ENCODE measurements at places on chromosomes 4 and X.

- DNase-seq = no peak
These were observed 175.9 kb downstream of the TSPAN5 start for GRCh38 chr4:98482503-98482846.

DNA sequence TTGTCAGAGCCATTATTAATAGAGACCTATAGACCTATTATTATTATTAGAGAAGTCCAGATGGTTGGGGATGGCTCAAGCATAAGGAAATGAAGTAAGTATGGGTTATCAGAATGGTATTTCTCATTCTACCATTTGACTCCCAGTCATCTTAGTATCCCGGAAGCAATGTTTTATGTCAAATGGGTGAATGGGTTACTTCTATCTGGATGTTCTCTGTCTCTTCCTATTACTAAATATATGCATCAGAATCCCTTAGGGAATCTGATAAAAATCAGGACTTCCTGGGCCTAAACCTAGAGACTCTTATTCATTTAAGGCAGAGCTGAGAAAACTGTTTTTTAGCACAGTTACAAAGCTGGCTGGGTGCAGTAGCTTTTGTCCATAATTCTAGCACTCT lies 149.9 kb downstream of the SLC10A7 start:
- DNase-seq = no peak

DNA sequence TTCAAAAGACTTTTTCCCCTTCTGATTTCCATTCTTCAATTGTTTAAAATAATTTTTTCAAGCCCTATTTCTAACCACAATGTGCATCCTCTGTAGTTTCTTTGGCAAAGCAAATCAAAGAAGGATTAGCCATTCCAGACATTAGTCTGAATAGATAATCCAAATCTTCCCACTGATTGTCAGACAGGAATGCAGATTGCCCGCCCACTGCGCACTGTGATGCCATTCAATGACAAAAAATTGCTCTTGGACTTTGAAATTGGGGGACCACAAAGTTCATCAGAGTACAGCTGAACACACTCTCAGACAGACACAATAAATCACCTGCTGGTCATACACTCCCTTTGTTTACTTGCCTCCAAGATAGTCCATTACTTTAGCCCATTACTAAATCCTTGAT lies 216.5 kb upstream of the DKK2 start:
- no peak for DNase-seq

DNA sequence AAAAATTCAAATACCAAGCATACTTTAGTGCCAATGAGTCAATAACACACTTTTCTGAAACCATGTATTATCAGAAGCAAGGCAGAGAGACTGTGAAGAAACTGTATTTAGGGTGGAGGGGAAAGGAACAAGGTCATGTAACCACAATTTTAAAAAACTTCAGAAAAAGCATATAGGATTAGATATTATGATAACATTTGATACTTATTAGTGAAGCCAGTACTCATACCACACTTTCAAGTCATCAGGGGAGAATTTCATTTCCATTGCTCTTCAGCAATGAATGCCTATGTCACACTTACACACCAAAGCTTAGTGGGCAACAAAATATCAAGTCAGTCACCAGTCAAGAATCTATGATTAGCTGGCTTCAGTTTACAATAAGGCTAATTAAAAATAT lies 602.2 kb downstream of the IL15 start:
- DNase-seq = no peak

DNA sequence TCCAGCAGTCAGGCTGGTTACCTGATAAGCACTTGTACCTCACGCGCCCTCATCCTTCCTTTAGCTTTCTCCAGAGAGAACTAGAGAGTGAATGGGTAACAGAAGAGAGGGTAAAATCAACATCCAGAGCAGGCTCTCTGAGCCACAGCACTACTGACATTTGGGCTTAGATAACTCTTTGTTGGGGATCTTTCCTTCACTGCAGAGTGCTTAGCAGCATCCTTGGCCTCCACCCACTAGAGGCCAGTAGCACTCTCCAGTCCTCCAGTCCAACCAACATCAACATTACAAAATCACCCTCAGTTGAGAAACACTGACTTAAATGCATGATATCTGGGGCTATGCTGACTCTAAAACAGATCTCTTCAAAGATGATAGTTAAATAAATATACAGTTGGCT lies 220.7 kb downstream of the TACR3 start:
- DNase-seq = peak; percentile 52

DNA sequence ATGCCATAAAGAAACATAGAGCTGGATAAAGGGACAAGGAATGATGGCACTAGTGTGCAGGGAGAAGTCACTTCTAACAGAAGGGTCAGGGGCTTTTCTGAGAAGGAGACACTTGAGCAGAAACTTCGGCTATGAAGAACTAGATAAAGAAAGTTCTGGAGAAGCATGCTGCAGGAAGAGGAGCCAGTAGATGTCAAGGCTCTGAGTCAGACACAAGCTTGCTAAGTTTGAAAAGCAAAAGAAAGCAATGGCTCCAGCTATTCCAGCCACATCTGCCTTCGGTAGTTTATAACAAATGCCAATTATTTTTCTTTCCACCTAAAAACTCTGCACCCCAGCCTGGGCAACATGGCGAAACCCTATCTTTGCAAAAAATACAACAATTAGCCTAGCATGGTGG lies 7.5 kb downstream of the NUDT6 start:
- no peak for DNase-seq

DNA sequence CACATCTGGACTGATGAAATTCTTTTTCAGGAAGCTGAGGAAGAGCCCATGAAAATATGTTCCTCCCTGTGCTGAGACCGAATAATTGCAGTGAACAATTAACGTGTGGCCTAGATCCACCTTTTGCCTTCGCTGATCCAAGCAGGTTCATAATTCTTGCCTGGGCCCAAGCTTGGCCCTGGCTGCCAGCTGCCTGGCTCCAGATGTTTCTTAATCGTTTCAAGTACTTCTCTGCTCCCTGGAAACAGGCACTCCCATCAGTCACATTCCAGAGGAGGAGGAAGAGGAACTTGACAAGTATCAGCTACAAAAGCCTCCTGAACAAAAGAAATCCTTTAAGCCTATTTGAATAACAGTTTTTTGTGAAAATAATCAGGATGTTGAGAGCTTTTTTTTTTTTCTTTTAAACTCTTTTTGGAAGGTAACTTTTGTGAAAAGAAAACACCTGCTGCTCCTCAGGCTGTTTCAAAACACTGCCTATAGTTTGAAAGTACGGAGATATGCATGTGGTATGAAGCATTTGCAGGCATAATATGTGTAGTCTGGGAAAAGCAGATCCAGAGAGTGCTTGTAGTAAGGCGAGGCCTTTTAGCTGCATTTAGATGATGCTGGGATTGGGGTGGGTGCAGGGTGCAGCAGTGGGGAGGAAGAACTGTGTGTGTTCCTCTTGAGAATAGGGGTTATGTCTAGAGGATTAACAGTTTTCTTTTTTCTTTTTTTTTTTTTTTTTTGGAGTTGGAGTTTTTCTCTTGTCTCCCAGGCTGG lies 154.4 kb downstream of the PTTG2 start:
- DNase-seq = no peak

DNA sequence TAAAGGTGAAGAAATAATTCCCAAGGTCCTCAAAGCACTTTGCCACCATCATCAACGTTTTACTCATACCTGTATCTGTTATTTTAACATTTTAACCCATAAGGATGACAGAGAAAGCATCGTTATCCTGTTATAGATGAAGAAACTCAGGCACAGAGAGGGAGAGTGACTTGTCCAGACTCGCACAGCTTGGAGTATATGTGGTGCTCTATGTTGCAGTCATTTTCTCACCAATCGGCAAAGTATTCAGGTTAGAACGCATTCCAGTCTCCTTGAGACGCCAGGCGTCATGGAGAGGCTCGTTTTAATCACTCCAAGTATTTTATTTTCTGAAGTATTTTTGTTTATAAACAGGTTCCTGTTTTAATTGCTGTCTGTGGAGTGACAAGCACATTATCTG lies 73.5 kb downstream of the IRF2 start:
- DNase-seq = no peak

DNA sequence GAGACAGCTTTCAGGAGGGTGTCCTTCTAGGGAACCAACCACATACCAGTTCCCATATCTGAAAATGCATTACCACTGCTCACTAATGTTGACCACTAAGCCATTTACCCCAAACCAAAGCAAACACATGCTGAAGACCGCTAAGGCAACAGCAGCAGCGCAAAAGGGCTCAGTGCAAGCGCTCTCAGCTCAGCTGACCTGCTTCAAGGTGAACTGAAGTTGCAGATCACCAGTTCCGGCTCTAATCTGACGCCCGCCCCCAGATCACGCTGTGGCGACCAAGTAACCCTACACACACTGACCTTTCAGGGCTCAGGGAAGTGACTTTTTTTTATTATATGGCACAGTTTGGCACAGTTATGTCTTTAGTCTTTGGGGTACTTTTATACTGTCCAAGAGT lies 5.8 kb downstream of the MECP2 start:
- no peak for DNase-seq

GRCh38 chrX:37815366-37815765 lies 32.0 kb downstream of the DYNLT3 start:
- no peak for DNase-seq

DNA sequence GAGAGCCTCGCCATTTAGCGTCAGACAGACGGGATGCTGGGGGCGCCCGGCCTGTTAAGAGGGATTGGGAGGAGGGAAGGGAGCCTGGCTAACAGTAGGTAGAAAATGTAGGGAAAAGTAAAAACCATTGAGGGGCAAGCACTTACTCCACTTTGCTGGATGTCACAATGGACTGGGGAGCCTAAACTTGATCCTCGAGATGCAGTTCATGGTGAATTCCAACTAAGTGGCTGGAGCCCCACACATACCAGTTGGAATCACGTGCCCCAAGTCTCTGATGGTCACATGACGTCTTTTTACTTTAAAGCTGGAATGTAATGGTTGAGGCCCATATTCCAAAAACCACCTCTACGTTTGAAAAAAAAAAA lies 1.5 kb downstream of the PLS3 start:
- DNase-seq = peak; percentile 13

DNA sequence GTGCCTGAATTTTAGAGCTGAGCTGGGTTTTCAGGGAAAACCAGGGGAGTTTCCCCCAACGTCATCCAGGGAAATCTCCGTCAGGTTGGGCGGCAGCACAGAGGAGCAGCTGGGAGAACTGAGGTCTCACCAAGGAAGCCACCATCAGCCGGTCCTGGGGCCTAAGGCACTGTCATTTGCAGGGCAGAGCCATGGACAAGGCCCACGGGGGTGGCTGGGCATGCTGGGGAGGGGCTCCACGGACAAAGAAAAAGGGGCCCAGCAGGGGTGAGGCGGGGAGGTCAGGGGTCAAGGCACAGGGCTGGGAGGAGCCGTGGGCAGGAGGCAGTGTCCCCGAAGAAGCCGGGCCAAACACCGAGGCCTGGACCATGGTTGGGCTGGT lies 109.8 kb downstream of the HMX1 start:
- no peak for DNase-seq
